ENCODE measurements at places on chromosomes 2 and 18. TPM values are rescaled to one million over a fixed set of nuclear protein-coding genes. Genes with fewer than 3 reads are reported as not detected.

GRCh38 chr18:63148449-63149301, 170.9 kb downstream of the BCL2 start:
- H3K4me1 ChIP-seq, result peaks cover 24% of the 10 kb centered on the region
- H3K27me3 ChIP-seq, result peaks cover 5% of the 10 kb centered on the region
- peak overlapping the region; percentile 47 for H3K4me3 ChIP-seq
- no peaks in the 10 kb centered on the region for H3K36me3 ChIP-seq
- no peak for DNase-seq
- peak overlapping the region; percentile 79 for H3K27ac ChIP-seq

DNA sequence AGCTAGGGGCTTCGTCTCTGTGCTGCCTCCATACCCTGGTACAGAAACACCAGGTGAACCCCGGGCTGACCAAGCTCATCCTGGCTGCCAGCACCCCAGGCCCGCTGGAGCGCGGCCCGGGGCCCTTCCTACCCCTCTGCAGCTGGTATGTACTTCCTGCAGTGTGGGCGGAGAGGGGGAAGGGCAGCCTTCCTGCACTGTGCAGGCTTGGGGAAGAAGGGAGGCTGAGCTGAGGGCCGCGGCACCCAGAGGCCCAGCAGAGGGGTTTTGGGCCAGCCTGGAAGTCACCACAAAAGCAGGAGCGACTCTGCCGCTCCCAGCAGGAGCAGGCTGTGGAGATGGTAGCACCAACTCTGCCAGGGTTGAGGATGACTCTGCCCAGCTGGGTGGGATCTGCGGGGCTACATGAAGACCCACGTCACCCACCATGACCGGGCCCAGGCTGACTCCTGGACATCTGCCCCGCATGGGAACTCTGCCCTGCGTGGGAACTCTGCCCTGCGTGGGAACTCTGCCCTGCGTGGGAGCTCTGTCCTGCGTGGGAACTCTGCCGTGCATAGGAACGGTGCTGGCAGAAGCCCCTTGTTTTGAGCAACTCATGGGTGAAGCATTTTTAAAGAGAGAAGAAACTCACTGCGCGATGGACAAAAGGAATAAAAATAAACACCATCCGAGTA, 273.3 kb downstream of the NDUFA10 start:
- H3K27ac ChIP-seq, result no peak overlapping the region
- peaks cover 13% of the 10 kb centered on the region for H3K4me1 ChIP-seq
- H3K27me3 ChIP-seq, result no peaks in the 10 kb centered on the region
- DNase-seq, result no peak
- no peaks in the 10 kb centered on the region for H3K36me3 ChIP-seq

GRCh38 chr2:9086465-9086864, 83.0 kb upstream of the MBOAT2 start:
- no peaks in the 10 kb centered on the region for H3K27me3 ChIP-seq
- no peak overlapping the region for H3K27ac ChIP-seq
- DNase-seq, result no peak
- no peak overlapping the region for H3K4me3 ChIP-seq
- H3K36me3 ChIP-seq, result peaks cover 7% of the 10 kb centered on the region

- peaks cover 5% of the 10 kb centered on the region for H3K27me3 ChIP-seq
- H3K4me3 ChIP-seq, result no peak overlapping the region
- no peaks in the 10 kb centered on the region for H3K4me1 ChIP-seq
- no peak overlapping the region for H3K27ac ChIP-seq
- peaks cover 12% of the 10 kb centered on the region for H3K36me3 ChIP-seq
- no peak for DNase-seq
Measured at GRCh38 chr18:23311351-23312121, 141.6 kb upstream of the RIOK3 start.

- no peak overlapping the region for H3K4me3 ChIP-seq
- H3K36me3 ChIP-seq, result peaks cover 18% of the 10 kb centered on the region
- peaks cover 17% of the 10 kb centered on the region for H3K4me1 ChIP-seq
- peaks cover 11% of the 10 kb centered on the region for H3K27me3 ChIP-seq
Measured at GRCh38 chr18:79940814-79941472, 10.5 kb downstream of the SLC66A2 start.

DNA sequence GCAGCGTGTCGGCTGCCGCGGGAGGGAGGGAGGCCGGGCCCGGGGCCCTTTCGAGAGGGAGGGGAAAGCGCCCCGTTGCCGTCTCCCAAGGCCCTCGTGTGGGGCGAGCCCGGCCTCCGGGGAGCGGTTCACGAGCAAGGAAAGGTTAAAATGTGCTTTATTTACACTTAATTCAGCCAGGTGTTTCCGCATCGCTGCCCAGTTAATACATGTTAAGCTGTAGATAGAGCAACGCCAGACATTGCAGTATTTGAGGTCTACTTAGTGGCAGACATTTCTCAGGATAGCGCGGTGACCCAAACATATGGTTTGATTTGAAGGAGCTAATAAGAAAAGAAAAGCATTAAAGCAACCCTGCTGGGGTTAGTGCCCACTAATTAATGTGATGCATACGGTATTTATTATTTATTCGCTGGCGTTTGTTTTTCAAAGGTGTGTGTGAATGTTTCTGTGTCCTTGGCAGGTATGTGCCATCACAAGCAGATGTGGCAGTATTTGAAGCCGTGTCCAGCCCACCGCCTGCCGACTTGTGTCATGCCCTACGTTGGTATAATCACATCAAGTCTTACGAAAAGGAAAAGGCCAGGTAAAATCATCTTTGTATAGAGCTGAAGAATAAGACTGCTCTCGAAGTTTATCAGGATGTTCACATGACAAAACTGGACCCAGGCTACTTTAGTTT, 571 bp downstream of the EEF1B2 start:
- peaks cover 10% of the 10 kb centered on the region for H3K36me3 ChIP-seq
- H3K4me1 ChIP-seq, result peaks cover 9% of the 10 kb centered on the region
- peak overlapping the region; percentile 78 for H3K27ac ChIP-seq
- H3K27me3 ChIP-seq, result peaks cover 5% of the 10 kb centered on the region

DNA sequence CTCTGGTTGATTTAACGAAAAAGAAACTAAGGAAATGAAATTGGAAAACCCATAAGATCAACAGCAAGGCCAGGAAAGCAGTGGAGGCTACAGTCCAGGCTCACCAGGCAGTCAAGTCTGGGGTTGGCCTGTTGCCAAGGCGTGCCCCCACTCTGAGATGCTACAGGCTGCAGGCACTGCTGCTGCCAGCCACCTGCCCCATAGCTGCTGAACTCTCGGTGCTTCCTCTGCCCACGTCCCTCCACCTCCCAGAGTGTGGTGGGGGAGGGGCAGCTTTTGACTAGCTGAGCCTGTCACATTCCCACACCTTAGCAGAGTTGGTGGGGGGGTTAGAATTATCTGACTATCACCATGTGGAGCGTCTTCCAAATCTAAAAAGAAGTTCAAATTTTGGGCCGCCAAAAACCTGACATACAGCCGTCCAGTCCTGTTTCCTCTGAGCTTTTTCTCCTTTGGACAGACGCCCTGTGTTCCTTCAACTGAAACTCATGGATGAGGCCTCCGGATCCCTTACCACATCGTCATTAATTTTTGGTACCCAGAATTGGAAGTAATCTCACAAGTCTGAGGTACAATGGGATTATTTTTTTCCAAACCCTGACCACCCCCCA, 3.9 kb upstream of the SH3RF3 start:
- no peaks in the 10 kb centered on the region for H3K36me3 ChIP-seq
- H3K4me3 ChIP-seq, result no peak overlapping the region
- DNase-seq, result no peak
- no peak overlapping the region for H3K27ac ChIP-seq

DNA sequence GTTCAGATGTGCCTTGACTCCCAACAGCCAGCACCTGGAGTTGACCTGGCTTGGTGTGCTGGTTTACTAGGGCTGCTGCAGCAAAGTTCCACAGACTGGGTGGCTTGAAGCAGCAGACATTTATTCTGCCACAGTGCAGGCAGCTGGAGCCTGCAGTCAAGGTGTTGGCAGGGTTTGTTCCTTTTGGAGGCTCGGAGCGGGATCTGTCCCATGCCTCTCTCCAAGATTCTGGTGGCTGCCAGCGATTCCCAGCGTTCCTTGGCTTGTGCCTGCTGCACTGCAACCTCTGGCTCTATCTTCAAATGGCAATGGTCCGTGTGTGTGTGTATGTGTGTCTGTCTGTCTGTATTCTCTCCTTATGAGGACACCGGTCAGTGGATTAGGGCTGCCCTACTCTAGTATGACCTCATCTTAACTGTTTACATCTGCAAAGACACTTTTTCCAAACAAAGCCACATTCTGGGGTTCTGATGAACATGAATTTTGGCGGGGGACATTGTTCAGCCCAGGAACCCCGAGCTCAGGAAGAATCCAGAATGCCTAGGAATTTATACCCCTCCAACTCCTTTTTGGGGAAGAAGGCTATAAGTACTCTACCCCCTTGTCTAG, 44.7 kb upstream of the TMEM131 start:
- H3K36me3 ChIP-seq, result peaks cover 19% of the 10 kb centered on the region
- no peak for DNase-seq
- peaks cover 7% of the 10 kb centered on the region for H3K27me3 ChIP-seq
- H3K4me3 ChIP-seq, result no peak overlapping the region

- no peak overlapping the region for H3K4me3 ChIP-seq
- peaks cover 10% of the 10 kb centered on the region for H3K36me3 ChIP-seq
- peak overlapping the region; percentile 69 for H3K27ac ChIP-seq
- H3K27me3 ChIP-seq, result peaks cover 2% of the 10 kb centered on the region
- DNase-seq, result peak; percentile 85
Measured at GRCh38 chr18:45879681-45880655, 54.5 kb downstream of the SIGLEC15 start.

Gene CAPN13
- total RNA-seq, result not detected

Gene IL36A
- total RNA-seq, result not detected

Gene DPY30
- total RNA-seq, result 67.5 TPM

Gene SAG
- total RNA-seq, result not detected

Gene LHCGR
- not detected for total RNA-seq

Gene GCKR
- 0.61 TPM for total RNA-seq

Gene MYOM1
- total RNA-seq, result 1.3 TPM

Gene TANC1
- total RNA-seq, result 14.9 TPM

Gene FRZB
- 2.2 TPM for total RNA-seq
